Nephron progenitor cell (in vitro differentiated cells): ENCODE measurements at places on chromosomes 3 and 15.

- no peak for DNase-seq
Measured at GRCh38 chr15:89654301-89654761, 936 bp downstream of the KIF7 start.

GRCh38 chr15:71599418-71600151, 210.8 kb upstream of the NR2E3 start:
- DNase-seq = no peak

- no peak for DNase-seq
Measured at GRCh38 chr3:97937205-97937604, 35.0 kb downstream of the RIOX2 start.

GRCh38 chr15:101020451-101020850, 101.3 kb downstream of the LRRK1 start:
- no peak for DNase-seq

GRCh38 chr3:139482206-139482605, 5.9 kb upstream of the RBP2 start:
- no peak for DNase-seq

- no peak for DNase-seq
Measured at GRCh38 chr3:14889943-14890342, 57.4 kb upstream of the NR2C2 start.

DNA sequence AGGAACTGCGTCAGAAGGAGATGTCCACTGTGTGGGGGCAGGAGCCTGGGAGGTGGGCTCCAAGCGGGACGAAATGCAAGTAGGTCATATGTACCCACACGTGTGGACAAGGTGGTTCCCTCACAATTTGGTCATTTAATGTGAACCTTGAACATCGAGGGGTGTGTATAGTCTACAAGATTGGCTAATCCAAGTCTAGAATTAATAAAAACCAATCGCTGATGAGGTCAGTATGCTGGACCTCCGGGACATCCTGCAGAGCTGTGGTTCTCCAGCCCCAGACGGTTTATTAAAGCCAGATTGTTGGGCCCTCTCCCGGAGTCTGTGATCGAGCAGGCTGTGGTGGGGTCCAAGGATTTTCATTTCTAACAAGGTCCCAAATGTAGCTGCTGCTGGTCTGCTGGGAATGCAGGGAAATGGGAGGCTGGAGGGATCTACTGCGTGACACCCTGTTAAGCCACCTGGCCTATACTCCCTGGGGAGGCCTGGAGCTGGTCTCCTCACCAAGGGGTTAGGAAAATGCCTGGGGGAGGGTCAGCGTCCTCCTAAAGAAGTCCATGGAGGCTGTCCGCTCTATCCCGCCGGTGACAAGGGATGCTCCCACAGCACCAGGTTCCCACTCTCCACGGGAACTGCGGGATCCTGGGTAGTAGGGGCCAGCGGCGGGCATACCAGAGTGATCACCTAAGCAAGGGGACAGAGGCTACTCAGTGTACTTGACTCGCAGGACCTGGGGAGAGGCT, 25.1 kb downstream of the PCSK6 start:
- DNase-seq = no peak

DNA sequence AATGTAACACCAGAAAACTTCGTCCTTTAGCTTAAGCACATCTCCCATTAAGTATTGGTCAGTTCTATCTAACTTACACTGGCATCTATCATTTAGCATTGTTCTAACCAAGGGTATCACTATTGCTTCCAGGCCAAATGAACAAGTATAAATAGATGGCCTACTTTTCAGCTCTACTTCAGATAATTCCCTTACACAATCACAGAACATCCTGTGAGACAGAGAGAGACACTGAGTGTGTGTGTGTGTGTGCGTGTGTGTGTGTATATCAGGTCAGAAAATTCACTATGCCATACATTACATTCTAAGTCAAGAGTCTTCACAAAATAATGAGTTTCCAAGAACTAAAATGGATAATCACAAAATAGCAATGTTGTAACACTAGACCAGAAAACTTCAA, 39.1 kb downstream of the SCAPER start:
- DNase-seq = no peak

DNA sequence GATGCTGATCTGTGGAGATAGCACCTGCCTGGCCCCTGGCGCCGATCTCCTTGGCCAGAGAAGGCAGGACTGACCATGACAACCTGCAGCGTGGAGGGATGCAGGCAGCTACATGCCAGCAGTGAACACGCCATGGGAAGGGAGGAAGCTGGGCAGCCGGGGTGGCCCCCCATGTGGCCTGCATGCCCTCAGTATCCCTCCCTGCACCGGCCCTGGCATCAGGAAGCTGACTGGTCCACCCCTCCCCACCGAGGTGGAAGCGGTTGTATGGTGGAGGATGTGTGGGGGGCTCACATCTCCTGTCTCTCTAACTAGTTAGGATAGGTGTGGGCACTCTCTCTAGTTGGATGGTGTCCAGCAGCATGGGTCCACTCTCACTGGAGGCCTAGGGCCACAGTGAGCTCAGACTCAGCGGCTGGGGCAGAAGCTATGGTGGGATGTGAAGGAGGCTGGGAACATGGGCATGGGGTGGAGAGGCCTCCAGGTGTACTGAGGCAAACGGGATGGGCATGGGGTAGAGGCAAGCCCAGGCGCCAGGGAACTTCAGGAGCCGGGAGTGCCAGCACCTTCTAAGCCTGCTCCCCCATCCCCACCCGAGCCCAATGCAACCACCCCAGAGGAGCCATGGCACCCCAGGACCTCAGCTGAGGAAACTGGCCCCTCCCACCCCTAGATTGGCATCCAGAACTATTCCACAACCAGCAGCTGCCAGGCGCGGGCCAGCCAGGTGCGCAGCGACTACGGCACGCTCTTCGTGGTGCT, 1.8 kb upstream of the ABTB1 start:
- DNase-seq = no peak

- DNase-seq = no peak
Measured at GRCh38 chr3:187015903-187016638, 85.7 kb downstream of the ST6GAL1 start.

DNA sequence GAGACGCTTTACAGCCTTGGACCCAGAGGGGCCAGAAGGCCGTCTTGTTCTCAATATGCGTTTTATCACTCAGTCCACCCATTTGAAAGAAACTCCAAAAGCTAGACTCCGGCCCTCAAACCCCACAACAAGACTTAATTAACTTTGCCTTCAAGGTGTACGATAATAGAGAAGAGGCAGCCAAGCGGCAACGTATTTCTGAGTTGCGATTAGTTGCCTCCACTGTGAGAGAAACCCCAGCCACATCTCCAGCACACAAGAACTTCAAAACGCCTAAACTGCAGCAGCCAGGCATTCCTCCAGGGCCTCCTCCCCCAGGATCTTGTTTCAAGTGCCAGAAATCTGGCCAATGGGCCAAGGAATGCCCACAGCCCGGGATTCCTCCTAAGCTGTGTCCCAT, 17.4 kb upstream of the INO80 start:
- DNase-seq = peak; percentile 25

- DNase-seq = no peak
Measured at GRCh38 chr15:40590667-40591050, 3.4 kb upstream of the KNL1 start.

DNA sequence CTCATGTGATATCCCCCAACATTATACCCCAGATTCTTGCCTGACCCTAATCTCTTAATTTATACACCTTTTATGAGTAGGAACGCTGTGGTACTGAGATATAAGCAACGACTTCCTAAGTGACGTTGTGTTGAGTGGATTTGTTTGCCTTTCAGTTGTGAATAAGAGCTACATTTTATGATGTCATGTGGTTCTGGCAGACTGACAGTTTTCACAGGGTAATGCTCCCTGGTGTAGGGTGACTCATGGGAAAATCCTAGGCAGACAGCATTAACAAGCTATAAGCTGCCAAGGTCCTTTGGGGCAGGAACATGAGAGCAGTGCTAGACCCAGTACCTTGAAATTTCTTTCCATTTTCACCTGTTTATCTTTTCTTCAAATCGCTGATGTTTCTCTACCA, 11.2 kb downstream of the C3orf52 start:
- no peak for DNase-seq

DNA sequence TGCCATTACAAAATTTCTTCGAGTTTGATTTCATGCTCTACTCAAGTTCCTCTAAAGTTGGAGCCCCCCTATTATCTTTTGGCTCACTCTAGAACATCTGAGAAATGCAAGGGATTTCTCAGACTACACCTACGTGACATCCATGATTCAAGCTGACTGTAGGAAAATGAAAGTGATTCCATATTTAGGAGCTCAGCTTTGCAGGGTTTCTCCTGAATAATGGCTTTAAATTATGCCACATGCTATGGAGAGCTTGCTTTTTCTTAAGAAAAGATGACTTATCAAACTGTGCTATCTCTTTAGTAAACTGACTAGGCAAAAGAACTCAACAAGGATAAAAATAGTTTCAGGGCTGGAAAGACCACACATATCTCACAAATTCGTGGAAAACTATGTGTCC, 292.1 kb downstream of the LSAMP start:
- no peak for DNase-seq

DNA sequence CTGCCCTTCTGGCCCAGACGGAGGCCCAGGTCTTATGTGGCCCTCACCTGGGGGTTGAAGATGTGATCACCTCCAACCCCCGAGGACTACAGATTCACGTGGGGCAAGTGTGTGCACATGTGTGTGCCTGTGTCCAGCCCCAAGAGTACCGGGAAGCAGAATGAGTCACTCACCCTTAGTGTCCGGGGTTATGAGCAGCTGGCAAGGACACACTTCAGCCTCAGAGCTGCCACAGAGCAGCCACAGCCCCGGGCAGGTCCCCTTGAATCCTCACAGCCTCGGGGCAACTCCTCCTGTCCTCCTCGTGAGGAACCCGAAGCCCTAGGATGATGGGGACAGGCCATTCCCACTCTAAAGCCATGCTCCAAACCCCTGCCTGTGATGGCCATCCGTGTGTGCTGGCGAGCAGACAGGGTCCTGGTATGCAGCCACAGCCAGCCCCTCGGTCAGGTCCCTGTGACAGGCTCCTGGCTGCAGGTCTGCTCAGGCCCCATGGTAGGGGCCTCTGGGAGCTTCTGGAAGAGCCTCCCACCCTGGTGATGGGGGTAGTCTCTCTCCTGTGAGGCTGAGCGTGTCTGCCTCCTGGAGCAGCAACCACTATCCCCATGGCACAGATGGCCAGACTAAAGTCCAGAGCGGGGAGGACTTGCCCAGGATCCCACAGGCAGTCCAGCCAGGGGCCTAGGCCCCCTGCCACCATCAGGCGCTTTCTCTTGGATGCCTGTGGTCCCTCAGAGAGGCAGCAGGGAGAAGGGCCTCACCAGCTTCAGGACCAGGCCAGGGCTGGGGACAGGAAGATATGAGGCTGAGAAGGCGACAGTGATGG, 852 bp downstream of the STAB1 start:
- DNase-seq = no peak
